ENCODE measurements at places on chromosomes 13 and 19. TPM values are rescaled to one million over a fixed set of nuclear protein-coding genes. Genes with fewer than 3 reads are reported as not detected.

IGFL3 gene
- polyA plus RNA-seq = not detected

MATK gene
- polyA plus RNA-seq = not detected

MCEMP1 gene
- not detected for polyA plus RNA-seq

DNA sequence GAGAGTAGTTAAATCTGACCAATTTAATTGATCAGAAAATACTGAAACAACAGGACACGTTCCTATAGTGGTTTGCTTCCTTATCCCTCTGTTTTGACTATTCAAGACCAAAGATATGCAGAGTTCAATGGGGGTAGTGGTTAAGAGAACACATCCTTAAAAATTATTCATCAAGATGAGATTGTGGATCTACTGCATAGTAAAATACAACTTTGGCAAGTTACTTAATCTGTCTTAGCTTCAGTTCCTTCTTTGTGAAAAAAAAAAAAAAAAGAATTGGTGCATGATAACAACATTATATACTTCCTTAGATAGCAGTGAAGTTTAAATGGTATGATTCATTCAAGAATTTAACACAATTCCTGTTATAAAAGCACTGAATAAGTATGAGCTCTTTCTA lies 552.1 kb downstream of the DCT start:
- DNase-seq = no peak

- DNase-seq = no peak
Observed at GRCh38 chr19:54462655-54463530, 685 bp downstream of the LENG9 start.

DNA sequence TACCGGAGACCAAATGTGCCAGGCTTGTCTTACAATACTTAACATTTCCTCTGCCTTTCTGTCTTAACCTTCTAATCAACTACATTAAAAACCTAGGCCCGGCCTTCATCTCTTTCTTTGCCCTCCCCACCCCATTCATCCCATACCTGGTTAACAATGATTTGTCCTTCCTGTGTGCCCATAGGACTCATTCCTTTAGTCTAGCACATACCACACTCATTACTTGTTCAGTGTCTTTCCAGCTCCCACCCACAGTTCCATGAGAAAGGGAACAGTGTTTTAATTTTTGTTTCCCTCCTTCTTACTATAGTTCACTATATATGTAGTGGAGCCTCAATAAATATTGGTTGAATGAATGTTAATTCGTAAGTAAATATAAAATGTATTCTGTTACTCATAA lies 2.4 kb downstream of the CLN5 start:
- DNase-seq = no peak

- no peak for DNase-seq
Observed at GRCh38 chr19:29255006-29255405, 42.1 kb upstream of the UQCRFS1 start.

DNA sequence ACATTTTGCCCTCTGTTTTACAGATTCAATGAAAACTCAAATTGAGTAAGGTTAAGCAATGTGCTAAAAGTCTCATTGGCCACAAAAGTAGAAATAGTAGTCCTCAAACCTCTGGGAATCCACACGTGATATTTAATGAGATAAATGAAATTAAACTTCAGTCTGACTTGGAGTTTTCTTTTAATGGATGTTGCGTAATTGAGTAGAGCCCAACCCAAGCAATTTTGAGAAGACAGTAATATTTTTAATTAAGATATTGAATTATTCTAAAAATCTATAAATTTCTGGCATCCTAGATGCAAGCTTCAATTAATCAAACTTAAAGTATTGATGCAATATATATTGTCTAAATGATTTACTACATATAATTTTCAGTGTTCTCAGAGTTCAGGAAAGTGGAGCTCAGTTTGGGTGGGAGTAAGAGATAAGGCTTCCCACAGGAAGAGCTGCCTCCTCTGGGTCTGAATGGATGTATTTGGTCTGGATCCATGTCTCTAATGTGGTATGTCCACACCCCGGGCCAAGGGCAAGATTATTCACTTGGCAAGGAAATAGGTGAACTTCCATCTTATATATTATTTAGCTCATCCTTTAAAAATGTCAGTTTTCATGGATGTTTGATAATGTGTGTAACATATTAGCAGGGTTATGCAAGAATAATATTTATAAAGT lies 6.9 kb downstream of the MBNL2 start:
- no peak for DNase-seq

- no peak for DNase-seq
Observed at GRCh38 chr13:43019811-43020210, 3.6 kb upstream of the DNAJC15 start.
